ENCODE measurements at places on chromosomes 3 and 15. TPM values are rescaled to one million over a fixed set of nuclear protein-coding genes. Genes with fewer than 3 reads are reported as not detected.

GRCh38 chr3:95184038-95184437 is 1121.2 kb downstream of the NSUN3 start:
- no peak for DNase-seq

GRCh38 chr3:23781051-23781450 is 24.7 kb upstream of the UBE2E1 start:
- DNase-seq = no peak

GRCh38 chr3:155629556-155629955 is 115.3 kb downstream of the PLCH1 start:
- no peak for DNase-seq

- no peak for DNase-seq
These were observed 49.2 kb downstream of the KATNBL1 start for GRCh38 chr15:34160735-34161134.

DNA sequence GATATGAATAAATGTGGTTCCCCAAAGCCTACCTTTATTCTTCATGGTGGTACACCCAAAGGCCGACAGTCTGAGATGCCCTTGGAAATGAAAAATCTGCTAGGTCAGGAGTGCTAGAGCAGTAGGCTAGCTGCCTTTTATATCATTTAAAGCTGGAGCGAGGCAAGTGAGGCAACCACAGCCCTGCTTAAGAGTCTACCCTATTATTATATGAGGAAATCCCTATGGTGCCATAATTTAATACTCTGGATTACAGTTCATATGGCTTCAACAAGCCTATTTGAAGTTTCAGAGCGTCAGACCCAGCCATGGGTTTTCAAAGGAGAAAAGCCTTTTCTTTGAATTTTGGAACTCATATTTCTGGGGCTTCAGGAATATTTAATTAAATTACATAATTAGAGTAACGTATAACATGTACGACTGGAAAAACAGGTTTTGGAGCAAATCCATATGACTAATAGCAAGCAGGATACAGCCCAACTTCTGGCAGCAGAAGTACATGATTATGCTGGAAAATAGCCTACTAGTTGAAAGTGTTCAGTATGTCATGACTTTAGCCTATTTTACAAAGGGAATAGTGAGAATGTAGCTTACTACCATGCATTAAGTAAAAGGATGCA is 18.0 kb upstream of the SLTM start:
- no peak for DNase-seq

DNA sequence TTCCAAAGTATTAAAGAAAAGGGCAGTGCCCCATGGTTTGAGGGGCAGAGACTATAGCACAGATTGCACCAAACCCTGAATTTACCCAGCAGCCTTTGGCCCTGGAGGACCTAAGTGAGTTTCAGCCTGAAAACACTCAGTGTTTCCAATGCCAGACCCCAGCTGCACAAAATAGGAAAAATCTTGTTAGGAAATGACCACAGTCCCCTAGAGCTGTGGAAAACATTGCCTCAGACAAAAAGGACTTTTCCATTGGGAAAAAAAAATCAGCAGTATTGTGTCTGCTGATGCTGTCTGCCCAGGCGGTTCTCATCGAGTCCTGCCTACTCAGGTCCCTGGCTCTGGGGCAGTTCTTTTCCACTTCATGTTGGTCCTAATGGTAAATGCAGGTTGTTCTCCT is 121.7 kb upstream of the DLG1 start:
- no peak for DNase-seq

DNA sequence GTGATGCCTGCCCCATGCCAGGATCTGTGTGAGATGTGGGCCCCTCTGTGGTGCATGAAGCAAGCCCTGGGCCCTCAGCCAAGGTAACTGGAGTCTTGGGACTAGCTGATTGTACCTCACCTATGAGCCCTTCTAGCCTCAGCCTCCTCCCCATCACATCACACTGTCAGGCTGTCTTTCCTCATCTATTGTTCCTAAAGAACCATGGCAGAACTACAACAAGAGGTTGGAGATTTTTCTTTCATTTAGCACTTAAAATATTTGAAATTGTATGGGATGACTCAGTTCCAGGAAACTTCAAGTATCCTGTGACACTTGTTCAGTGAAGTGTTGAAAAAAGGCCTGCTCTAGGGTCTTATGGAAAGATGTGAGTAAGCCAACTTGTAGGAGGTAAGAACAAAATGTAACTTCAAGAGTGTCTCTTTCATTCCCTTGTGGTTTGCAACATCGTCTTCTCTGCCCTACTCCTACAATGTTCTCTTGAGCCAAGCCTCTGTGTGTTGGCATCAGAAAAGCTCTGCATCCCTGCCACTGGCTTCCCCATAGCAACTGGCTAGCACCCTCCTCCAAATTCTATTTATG is 58.7 kb upstream of the TIPARP start:
- no peak for DNase-seq

- DNase-seq = no peak
These were observed 805 bp upstream of the PARP16 start for GRCh38 chr15:65287520-65287855.

DNA sequence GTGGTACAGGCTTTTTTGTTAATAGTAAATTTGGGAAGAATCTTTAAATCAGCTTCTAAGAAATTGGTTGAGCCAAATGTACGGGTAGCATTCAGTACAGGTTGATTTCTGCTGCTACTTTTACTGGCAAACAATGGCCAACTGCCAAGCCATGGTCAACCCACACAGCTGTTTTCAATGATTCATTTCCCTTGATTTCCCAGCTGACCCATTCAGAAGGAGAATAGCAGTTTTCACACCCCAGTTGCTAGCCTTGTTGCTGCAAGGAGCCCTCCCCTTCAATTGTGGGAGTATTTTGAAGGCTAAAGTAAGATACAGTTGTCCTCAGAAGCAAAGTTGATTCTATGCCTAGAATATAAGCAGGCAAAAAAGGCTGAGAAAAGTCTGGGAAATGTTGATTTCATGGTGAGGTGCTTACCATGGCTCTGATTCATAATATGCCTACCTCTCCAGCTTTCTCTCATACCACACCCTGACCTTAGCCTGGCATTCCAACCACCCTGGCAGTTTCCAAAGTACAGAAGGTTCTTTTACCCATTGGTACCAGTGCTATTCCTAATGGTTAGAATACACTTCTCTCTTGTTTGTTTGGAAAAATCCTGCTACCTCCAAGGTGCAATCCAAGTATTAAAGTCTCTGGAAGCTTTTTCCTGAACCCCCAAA is 320.3 kb upstream of the TGFBR2 start:
- DNase-seq = no peak

DNA sequence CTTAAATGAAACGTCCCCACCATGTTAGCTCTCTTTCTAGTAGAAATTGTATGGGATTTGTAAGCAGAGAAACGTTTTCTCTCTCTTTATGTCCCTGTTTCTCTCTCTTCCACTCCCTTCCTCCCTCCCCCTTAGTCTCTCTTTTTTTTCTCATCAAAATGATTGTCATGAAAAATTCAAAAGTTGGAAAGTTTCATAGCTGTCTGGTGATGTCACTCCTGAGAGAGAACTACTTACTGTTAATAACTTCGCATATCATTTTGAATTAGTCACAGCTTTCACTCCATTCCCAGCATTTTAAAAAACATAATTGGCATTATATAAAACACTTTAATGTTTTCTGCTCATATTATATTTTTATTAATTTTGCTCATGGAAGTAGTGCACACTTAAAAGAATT is 331.1 kb downstream of the C3orf38 start:
- no peak for DNase-seq

DNA sequence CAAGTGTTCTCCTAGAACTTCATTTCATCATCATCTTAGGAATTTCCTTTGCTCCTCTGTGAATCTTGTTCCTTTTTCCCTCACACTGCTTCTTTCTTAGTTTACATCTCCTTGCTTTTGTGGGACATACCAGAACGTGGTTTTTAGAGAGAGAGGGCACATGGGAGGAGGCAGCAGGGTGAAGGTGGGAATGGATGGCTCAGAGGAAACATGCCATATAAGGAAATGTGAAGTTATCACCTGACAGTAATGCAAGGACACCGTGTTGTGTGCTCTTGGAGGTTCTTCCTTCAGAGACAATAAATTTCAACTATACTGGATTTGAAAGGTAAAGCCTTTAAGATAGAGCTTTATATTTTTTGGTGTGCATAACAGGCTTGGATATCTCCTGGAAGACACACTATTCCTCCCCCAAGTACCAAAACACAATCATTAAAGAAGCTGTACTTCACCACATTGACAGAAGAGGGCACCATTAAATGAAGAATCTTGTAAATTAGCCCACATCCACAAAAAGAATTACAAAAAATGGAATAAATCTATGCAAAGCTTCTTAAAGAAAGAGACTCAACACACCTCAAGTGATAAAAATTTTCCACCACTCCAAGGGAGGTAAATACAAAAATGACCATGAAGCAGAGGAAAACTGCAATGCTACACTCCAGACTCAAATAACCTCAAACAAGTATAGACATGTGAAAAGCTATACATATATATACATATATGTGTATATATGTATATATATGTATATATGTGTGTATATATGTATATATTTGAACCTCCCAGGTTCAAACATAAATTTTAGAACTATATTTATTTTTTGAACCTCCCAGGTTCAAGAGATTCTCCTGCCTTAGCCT is 26.1 kb downstream of the RPL39L start:
- no peak for DNase-seq

DNA sequence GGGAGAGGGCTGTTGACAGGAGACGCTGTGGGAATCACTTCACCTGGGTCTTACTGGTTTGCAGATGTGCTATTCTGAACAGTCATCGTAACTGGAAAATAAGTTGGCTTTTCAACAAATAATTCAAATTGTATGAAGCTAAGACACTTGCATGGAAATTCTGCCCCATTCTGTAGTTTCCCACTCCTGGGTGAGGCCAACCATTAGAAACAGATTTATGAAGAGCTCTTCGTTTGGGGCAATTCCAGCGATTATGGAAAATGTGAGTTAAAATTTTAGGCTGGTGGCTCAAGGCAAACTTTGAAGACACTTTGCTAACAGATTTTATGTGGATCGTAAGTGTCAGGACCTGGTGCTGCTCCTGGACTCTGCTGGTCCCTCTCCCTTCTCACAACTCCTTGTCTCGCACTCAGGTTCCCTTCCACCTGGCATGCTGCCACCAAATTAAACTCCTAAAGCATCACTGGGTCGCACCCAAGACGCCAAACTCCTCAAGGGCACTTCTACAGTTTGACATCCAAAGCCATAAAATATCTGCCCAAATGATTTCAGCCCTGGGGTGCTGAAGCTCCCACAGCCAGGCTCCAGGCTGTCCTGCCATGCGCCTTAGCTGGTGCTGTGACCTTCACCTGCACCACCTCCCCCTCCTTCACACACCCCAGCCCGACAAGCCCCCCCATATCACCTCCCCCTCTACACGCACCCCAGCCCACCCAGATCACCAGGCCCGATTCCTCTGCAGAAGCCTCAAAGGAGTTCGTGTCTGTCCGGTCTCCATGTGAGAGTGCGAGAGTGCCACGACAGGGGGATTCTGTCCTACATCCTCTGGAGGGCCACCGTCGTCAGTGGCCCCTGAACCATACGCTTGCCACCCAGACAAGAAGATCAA is 138.4 kb downstream of the NSMCE3 start:
- no peak for DNase-seq

DNA sequence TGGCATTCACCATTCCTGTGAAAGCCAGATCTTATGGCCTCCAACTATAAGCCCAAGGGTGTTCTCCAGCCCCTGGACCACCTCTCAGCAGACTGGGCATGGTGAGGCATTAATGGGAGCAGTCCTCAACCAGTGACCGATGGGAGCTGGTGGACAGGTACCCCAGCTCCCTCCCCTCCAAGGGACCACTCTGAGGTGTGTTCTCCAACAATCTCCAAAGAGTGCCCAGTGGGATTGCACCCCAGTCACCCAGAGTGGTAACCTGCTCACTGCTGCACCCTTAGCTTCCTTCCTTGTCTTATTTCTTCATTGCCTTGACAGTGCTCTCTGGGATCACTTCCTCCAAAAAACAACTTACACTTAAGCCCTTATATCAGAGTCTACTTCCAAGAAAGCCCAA is 8.2 kb upstream of the ITGA11 start:
- no peak for DNase-seq

DNA sequence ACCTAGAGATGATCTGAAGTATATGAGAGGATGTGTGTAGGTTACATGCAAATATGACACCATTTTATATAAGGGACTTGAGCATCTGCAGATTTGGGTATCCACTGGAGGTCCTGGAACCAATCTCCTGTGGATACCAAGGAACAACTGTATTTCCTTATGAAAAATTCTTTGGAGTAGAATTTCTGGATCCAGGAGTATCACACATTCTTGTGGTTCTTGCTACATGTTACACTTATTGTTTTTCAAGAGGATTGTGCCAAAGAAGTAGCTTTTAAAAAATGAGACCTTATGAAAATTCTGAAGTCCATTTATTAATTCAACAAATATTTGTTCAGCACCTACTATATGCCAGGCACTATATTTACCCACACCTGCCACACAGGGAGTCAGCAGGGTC is 15.7 kb upstream of the TBC1D23 start:
- no peak for DNase-seq

DNA sequence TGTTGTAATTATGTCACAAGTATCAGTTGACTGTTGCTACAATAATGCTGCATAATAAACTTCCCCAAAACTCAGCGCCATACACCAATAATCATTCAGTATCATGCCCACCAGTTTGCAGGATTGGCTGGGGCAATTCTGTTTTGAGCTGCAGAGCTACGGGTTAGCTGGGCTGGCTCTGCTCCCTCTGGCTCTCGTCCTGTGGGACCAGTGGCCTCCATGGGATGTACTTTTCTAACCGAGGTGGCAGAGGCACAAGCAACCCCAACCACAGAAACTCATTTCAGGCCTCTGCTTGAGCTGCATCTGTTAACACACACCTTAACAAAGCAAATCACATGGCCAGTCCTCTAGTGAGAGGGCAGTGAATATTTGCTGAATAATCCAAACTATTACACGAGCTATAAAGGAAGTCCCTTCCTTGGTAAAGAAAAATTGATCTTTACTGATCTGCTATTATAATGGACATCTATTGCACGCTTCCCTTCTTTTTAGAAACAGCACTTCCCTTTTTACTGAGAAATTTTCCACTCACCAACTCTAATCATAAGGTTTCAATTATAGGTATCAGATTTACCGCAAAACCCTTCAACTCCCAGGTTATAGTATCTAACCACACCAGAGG is 10.9 kb upstream of the BCL2A1 start:
- no peak for DNase-seq

Gene PSMD2
- total RNA-seq = 294 TPM

Gene TMEM108
- not detected for total RNA-seq

Gene NEK10
- 0.39 TPM for total RNA-seq

Gene LARP6
- total RNA-seq = 19.7 TPM

Gene LRRC15
- 0.16 TPM for total RNA-seq

Gene GOLGA8J
- total RNA-seq = not detected

Gene MNS1
- total RNA-seq = 2.6 TPM

Gene SPSB4
- total RNA-seq = not detected

Gene CHRNA7
- 0.21 TPM for total RNA-seq

Gene RAB27A
- 6.8 TPM for total RNA-seq

Measured in Caco-2 (cell line).